NCI-H446 (cell line): ENCODE measurements at places on chromosomes 1 and 21.

GRCh38 chr1:156167536-156167935, 14.2 kb downstream of the SEMA4A start:
- DNase-seq = no peak

GRCh38 chr1:2405588-2406295, 6.6 kb downstream of the PEX10 start:
- DNase-seq = no peak

DNA sequence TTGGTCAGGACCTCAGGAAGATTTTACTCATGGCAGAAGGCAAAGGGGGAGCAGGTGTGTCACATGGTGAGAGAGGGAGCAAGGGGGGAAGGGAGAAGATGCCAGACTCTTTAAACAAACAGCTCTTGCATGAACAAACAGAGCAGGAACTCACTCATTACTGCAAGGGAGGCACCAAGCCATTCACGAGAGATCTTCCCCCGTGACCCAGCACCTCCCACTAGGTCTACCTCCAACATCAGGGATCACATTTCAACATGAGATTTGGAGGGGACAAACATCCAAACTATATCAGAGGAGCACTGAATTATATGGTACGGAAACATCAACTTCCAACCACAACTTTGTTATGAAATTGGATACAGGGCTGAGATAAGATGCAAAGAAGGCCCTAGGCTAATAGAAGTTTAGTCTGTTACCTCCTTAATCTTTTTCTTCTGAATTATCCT, 164.9 kb downstream of the ST6GALNAC3 start:
- DNase-seq = no peak

DNA sequence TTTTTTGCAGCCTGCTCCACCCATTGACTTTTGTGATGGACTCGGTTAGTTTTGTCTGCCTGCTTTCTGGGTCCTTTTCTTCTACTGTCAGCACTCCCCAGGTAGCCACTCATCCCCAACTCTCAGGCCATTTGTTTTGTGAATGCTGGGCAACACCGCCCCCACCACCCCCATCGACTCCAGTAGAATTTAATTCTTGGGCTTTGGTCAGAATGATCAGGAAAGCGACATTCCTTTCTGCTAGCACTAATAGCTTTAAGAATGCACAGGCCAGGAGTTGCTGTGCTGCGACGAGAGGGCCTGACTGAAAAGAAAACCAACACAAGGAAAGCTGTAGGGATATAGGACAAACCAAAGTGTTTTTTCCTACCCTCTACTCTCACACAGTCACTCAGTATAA, 144.4 kb downstream of the CDC7 start:
- no peak for DNase-seq

DNA sequence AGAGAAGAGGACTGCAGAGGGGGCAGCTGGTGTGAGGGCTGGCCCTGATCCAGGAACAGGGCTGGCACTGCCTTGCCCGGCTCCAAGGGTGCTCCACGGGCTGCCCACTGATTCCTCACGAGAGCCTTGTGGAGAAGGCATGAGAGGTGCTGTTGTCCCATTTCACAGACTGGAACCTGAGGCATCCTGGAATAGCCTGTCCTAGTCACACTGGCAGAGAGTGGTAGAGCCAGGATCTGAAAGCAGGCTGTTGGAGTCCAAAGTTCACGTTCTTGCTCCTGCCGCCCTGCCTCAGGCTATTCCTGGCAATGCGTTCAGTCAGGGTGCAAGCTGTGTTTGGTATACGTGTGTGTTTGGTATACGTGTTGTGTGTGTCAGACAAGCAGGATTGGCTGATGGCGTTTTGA, 1.8 kb downstream of the RER1 start:
- no peak for DNase-seq

DNA sequence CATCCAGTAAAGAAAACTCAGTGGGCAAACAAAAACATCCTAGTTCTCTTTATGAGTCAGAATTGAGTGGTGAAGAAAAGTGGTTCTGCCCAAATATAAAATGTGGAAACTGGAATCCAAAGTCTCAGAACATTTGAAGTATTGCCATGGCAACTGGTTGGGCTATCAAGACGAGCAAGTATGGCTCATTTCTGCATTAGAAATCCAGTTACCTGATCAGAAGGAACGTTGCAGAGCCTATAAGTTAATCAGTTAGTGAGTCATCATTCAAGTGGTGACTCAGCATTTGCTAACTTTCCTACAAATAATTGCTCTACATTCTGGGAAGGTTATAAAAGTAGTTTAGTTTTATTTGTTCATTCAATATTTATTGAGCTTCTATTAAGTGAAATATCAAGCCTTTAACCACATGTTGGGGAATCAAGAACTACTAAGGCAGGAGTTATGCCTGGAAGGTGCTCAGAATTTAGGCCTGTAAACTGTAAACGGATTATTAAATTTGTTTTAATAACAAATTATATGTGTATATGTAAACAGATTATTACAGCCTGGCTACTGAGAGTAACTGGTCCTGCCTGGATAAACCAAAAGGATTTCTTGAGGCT, 104.3 kb downstream of the PAPPA2 start:
- DNase-seq = no peak

DNA sequence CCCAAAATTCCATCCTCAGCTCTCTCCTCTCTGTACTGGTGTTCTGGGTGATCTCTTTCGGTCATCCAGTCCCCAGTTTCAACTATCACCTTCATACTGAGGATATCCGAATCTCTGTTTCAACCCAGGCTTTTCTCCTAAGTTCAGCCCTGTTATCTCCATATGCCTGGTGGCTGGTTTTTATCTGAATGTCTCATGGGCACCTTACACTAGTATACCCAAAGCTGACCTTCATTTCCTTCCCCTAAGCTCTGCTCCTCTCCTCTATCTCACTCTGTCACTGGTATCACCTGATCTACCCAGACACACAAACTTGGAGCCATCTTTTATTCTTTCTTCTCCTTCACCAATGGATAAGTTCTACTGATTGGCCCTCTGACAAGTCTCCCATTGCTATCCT, 53.0 kb downstream of the LRRC71 start:
- no peak for DNase-seq
